Ureter (tissue), 1 donor: ENCODE measurements at places on chromosomes 12 and 14.
A peak's percentile ranks its signal among the peaks of the same experiment; 100 is the strongest.

- DNase-seq, result no peak
These were observed 16.2 kb upstream of the COX6A1 start for GRCh38 chr12:120421701-120422100.

DNA sequence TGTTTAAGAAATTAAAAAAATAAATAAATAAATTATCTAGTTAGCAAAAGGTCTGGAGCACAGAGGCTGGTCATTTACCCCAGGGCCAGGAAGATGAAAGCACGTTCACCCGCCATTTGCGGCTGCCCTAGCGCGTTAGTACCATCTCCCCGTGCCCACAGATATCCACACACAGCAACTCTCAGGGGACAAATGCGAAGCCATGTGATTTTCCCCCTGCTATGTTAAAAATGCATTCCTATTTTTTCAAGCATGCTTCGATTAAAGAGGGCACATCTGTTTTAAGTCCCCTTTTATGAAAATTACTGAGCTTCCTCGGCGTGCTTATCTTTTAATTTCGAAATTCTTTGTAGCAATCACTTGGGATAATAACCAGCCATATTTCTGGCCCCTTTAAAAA is 56.9 kb upstream of the PIWIL1 start:
- no peak for DNase-seq

GRCh38 chr12:131975228-131975627 is 25.5 kb downstream of the EP400 start:
- peak; percentile 23 for DNase-seq

- DNase-seq, result no peak
These were observed 210.9 kb upstream of the ARID2 start for GRCh38 chr12:45518291-45519235.

DNA sequence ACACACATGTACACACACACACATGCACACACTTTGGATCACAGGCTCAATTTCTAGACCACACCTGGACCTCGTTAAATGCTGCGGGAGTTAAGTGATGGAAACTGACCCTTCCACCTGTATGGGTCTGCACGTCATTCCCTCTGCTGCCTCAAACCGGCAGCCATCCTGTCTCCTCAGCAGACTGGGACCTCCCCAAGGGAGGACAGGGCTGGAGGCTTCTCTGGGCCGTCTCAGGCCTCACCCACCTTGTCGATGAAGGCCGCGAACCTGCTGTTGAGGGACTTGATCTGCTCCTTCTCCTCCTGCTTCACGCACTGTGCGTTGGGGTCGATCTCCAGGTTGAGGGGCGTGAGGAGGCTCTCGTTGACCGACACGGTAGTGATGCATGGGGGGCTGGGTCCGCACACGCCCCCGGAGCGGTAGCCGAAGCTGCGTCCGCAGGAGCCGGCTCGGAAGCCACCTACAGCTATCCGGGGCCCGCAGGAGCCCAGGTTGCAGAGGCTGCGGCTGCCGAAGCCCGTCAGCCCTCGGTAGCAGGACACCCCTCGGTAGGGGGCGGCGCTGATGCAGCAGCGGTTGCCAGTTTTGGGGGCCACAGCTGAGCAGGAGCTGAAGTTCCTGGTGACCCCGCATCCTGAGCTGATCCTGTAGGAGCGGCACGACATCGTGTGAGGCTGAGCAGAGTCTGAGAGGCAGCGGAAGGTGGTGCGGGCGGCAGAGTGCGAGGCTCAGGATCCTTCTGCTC is at the start of gene KRT85:
TSS of gene KRT85 (minus strand) at position 744 of the 748 bp plus-strand sequence. CDS start at position 668, 76 bp downstream.
- DNase-seq, result no peak

- DNase-seq, result no peak
These were observed 55.5 kb downstream of the ESR2 start for GRCh38 chr14:64238631-64239030.

DNA sequence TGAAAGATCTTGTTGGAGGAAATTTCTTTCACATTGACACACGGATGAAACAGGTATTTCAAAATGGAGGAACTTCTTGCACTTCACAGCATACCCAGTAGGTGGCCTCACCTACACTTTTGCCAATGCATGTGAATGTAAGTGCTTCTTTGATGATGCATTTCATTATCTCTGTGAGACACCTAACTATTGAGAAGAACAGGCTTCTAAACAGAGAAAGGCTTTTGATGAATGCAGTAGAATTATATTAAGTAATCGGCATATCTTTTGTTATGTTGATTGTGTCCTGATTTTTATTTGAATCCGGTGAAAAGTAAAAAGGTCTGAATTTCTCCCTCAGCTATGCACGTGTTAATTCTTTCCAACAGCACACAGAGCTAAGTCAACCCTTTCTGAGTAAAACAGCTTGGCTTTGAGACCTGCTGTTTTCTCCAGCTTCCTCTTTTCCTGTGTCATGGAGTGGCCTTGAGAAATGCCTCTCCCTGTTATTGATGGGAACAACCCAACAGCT is 399.0 kb downstream of the NAV3 start:
- no peak for DNase-seq

GRCh38 chr14:49966304-49966809 is 73.5 kb downstream of the ARF6 start:
- no peak for DNase-seq

DNA sequence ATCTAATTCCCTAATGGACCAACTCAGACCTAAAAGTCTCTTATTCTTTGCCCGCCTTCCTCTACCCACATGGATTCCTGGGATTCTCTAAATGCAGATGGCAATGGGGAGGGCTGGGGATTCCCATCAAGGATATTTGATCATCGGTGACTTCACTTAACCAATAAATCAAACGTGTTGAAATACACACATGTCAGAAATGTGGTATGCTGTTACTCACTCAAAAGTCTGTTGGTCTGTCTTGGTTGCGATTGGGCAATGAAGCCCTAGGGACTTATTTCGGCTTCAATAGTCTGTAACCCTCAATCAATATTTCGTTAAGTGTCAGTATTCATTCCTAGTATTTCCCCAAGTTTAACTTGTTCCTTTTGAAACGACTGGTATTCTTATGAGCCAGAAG is 117.2 kb upstream of the DIO3 start:
- no peak for DNase-seq

GRCh38 chr14:101072945-101073597 is 169.5 kb upstream of the RTL1 start:
- DNase-seq, result peak; percentile 86

- DNase-seq, result no peak
These were observed 266.9 kb downstream of the DUSP6 start for GRCh38 chr12:89085421-89085820.

DNA sequence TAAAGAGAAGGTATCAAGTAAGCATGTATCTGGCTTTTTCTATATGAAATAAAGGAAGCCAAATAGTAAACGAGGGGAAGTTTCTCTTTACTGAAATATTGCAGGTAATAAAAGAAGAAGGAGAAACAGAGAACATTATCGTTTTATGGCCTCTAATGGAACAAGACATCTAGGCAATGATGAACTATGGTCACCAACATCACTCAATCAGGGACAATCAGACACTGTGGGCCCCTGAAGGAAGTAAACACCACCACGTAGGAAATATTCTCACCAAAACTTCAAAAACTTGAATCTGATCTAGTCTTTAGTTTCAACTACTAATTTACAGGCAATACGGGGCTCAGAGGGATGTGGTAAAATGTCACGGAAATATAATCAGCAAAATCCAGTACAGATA is 15.9 kb downstream of the HEBP1 start:
- no peak for DNase-seq

- DNase-seq, result no peak
These were observed 14.3 kb upstream of the TMX1 start for GRCh38 chr14:51225751-51226150.

DNA sequence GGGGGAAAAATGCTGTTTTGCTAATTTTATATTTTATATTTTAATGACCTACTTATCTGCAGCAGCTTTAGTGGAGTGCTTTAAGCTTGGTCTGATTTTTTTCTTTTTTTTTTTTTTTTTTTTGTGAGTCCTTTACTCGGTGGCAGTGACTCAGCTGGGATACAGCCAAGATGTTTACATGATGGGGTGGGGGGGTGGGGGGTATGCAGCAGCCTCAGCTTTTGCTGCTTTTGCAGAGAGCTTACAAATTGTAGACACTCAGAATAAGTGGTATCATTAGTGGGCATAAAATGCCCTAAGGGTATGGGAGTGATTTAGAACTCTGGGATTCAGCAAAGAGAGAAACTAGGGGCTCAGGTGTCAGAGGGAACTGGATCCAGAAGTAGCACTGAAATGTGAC is 38.2 kb upstream of the ARHGAP5 start:
- DNase-seq, result no peak

- peak; percentile 39 for DNase-seq
These were observed 12.3 kb downstream of the ISCA2 start for GRCh38 chr14:74505831-74506230.
